ENCODE measurements at places on chromosomes 2 and 18.

GRCh38 chr18:29164020-29164706 lies 987.2 kb upstream of the CDH2 start:
- peak; percentile 77 for DNase-seq

- DNase-seq: no peak
Measured at GRCh38 chr18:50709193-50709592, 110.6 kb downstream of the MRO start.

- no peak for DNase-seq
Measured at GRCh38 chr2:54641988-54642387, 81.5 kb upstream of the EML6 start.

GRCh38 chr18:79395761-79396404 lies at the start of gene NFATC1:
Gene NFATC1, plus strand, starts transcription at chr18:79395930. Its CDS starts 295 bp downstream, at chr18:79396225.
- DNase-seq: no peak

GRCh38 chr2:10847008-10847407 lies 34.4 kb upstream of the PDIA6 start:
- DNase-seq: no peak

DNA sequence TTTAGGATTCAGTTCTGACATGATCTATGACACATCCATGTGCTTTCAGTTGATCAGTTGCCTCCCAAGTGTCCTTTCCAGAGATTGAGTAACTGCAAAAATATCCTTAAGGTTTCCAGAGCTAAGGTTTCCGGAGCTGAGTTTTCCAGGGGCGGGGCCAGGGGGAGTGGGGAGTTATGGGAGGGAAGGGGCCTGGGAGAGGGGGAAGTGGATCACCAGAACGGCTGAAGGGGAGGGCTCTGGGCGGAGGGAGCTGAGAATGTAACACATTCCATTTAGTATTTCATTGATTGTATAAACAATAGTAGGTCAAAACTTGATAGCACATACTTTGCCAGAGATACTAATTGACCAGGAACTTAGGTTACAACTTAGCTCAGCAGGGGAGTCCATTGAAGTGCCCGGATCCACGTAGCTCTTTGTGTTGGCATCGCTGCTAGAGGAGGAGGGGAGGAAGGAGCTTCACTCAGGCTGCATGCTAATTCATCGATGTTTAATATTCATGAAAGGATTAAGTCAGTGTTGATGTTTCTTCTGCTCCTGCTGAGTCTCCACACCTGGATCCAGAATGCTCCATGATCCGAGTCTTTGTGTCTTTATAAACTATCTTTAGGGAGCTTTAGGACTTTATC lies 289.8 kb downstream of the ALPK2 start:
- DNase-seq: no peak

GRCh38 chr2:191410646-191411436 lies 165.6 kb downstream of the MYO1B start:
- no peak for DNase-seq

GRCh38 chr2:159098361-159098760 lies 129.9 kb downstream of the TANC1 start:
- no peak for DNase-seq

GRCh38 chr2:159873258-159873657 lies 75.2 kb upstream of the CD302 start:
- no peak for DNase-seq

GRCh38 chr2:216474925-216475670 lies 23.5 kb upstream of the RPL37A start:
- no peak for DNase-seq

- no peak for DNase-seq
Measured at GRCh38 chr2:166156985-166157490, 29.2 kb upstream of the SCN1A start.

- no peak for DNase-seq
Measured at GRCh38 chr2:115169814-115170213, 727.4 kb downstream of the DPP10 start.

GRCh38 chr18:75208155-75208835 lies 644 bp downstream of the PTGR3 start:
- no peak for DNase-seq

DNA sequence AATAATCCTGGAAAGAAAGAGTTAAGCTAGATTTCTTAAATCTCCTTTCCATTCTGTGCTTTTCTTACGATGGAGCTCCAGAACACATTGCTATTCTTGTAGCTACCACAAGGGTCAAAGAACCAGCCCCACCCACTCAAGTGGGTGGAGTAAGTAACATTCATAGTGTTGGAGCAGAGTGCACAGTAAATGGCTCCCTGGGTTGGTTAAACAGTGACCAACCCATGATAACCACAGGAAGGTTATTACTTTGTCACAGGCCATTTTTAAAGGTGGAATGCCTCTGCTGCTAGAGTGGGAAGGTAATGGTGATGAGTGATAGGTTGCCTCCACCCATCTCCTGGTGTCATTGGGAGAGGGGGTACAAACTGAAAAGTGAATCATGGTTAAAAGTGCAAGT lies 13.9 kb downstream of the ARPC2 start:
- no peak for DNase-seq

DNA sequence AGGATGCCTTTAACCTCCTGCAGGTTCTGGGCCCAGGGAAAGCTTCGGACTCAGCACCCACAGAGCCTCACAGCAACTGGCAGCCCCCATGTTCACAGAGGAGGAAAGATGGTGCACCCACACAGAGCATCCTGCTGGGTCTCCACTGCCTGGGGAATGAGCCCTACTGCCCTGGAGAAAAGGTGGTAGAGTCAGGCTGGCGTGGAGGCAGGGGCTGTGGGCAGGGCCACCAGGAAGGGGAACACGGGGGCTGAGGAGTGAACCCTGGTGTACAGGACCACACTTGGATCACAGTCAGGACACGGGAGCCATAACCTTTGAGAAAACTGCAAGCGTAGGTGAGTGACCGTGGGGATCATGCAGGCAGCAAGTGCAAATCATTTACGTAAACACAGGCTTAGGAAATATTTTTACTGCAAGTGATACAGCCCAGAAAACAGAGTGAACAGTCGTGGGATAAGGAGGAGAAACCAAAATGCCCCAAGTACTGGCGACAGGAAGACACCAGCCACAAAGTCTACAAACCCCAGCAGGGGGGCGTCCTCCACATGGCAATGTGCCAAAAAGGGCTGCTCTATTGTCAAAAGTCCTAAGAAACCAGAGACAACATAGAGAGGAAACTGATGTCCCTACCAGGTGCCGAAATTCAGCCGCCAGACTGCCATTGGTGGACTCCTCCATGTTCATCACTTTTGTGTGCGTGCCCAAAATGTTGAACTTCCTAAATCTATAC lies 27.6 kb downstream of the STAT1 start:
- no peak for DNase-seq

DNA sequence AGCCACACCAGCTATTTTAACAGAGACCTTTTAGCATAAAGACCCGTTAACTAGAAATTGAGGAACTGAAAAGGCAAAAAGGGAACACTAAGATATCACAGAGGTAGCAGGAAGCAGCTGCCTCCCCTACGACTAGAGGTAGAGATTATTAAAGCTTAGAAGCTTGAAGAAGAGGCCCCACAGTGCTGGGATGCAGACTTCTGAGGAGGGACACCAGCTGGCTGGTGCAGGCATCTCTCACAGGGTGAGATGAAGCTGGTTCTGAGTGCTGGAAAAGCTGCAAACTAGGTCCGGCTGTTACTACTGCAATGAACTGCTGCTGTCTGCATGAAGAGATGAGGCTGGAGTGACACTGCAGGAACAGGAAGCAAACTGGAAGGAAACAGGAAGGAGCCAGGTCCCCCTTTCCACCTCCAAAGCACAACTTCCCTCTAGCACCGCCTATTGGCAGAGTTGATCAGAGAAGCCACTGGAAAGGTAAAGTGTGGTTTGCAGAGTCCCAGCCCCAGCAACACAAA lies 61.2 kb upstream of the MRPS9 start:
- DNase-seq: no peak

DNA sequence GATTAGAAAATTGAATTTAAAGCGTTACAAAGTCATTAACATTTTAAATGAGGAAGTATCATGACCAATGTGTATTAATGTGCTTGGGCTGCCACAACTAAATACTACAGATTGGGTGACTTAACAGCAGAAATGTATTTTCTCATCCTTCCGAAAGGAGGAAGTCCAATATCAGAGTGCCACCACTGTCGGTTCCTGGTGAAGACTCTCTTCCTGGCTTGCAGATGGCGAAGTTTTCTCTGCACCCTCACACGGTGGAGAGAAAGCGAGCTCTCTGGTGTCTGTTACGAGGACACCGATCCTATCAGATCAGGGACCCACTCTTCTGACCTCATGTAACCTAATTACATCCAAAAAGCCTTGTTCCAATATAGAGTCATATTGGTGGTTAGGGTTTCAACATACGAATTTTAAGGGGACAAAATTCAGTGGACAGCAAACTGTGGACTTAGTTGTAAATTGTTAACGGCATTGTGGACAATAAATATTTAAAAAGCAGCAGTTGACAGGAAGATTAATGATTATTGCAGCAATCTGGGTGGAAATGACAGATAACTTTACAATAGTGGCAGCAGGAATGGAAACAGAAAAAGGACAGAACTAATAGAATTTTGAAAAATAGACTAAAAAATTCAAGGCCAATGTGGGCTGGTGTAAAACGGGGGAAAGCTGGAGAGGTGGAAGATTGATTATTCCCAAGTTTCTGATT lies 35.1 kb upstream of the CYRIA start:
- DNase-seq: no peak

- no peak for DNase-seq
Measured at GRCh38 chr18:55252053-55252675, 292.9 kb upstream of the CCDC68 start.

GRCh38 chr2:140695155-140695554 lies 1435.7 kb downstream of the LRP1B start:
- DNase-seq: peak; percentile 8

DNA sequence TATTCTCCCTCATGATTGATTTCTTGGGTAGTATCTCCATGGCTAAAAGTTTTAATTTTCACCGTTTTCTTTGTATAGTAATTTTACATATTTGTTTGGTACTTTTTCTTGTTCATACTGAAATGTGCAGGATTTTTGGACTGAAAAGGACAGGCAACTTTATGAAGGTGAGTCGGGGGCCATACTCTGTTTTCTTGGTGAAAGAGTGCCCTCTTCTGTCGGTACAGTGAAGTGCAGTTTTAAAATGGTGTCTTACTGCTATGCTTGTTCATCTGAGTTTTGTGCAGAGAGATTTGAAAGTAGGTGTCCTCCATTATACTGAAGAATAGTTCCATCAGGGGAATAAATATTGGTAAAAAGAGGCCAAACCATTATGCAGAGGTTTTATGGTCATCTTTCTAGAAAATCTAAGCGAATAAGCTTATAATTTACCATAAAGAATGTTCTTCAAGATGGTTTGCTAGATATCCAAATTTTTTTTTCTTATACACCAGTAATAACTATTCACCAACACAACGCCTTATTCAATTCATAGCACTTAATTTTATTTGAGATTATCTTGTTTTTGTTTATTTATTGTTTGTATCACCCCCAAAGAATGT lies 8.7 kb upstream of the SERPINB13 start:
- no peak for DNase-seq

- DNase-seq: no peak
Measured at GRCh38 chr2:68726608-68727367, 7.8 kb upstream of the ARHGAP25 start.

GRCh38 chr2:23246992-23247683 lies 137.8 kb upstream of the KLHL29 start:
- DNase-seq: no peak

- no peak for DNase-seq
Measured at GRCh38 chr2:3489764-3490115, 29.6 kb downstream of the ADI1 start.

- no peak for DNase-seq
Measured at GRCh38 chr18:58534535-58535301, 94.2 kb downstream of the ALPK2 start.

DNA sequence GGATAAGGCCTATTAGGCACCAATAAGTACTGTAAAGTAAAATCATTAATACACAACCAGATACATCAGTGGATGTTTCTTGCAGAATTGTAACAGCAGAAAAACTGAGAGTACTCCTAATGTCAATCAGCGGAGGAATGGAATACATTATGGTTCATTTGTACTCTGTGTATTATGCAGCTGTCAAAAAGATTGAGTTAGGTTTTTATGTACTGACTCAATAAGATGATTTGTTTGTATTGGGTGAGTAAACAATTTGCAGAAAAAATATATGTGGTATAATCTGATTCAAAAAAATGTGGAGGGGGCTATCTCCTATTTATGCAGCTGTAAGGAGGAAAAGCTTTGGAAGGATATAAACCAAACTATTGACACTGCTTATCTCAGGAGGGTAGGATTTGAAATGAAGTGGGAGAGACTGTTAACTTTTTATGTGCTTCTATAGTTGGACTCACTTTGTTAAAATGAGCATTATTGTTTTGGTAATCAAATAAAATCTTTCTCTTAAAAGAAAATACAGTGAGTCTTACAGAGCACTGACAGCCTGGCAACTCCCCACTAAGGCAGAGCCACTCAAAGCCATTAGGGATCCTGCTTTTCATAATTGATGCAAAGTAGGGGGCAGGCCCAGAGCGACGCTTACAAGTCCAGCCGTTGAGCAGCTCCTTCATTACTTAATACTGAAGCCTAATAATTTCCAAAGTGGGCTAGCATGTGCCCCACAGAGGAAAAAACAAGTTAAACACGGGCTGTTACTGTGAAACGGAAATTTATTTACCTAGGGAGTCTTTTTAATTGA lies 168.8 kb downstream of the PHLPP1 start:
- no peak for DNase-seq

- no peak for DNase-seq
Measured at GRCh38 chr2:133109772-133110171, 439.8 kb upstream of the LYPD1 start.

- DNase-seq: no peak
Measured at GRCh38 chr2:71078624-71079023, 10.2 kb downstream of the NAGK start.

GRCh38 chr2:138787053-138787666 lies 7.0 kb upstream of the NXPH2 start:
- no peak for DNase-seq

GRCh38 chr18:45415614-45416013 lies 199.7 kb upstream of the SLC14A2 start:
- DNase-seq: no peak

DNA sequence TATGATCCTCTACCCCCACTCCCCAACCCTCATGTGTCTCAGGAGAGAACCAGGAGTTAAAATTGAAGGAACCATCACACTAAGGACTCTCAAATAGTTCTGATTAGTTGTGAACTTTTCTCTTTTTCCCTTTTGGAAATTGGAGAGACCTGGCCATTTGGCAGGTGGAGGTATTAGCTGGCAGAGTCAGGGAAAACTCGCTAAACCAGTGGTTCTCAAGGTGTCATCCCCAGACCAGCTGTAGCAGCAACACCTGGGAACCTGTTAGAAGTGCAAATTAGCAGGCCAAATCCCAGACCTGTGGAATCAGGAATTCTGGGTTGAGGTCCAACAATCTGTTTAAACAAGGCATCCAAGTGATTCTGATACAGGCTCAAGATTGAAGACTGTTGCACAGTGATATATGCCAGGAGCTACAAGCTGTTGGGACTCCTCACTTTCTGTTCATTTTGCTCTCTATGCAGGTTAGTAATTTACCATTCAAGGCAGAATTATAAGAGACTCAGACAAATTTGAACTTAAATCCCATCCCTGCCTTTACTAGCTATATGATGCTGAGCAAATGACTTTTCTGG lies 2.8 kb upstream of the TMEM131 start:
- no peak for DNase-seq

GRCh38 chr2:69685321-69686048 lies 41.9 kb upstream of the AAK1 start:
- no peak for DNase-seq

- DNase-seq: no peak
Measured at GRCh38 chr2:97698530-97698929, 14.8 kb upstream of the ZAP70 start.

GRCh38 chr2:88016086-88016959 lies at the start of gene RNU2-63P:
Gene RNU2-63P, minus strand, starts transcription at chr2:88016547.
- peak; percentile 84 for DNase-seq
